ENCODE measurements at places on chromosomes 4 and X.

GRCh38 chrX:154021131-154021611 lies 1.5 kb upstream of the IRAK1 start:
- DNase-seq = peak; percentile 43

DNA sequence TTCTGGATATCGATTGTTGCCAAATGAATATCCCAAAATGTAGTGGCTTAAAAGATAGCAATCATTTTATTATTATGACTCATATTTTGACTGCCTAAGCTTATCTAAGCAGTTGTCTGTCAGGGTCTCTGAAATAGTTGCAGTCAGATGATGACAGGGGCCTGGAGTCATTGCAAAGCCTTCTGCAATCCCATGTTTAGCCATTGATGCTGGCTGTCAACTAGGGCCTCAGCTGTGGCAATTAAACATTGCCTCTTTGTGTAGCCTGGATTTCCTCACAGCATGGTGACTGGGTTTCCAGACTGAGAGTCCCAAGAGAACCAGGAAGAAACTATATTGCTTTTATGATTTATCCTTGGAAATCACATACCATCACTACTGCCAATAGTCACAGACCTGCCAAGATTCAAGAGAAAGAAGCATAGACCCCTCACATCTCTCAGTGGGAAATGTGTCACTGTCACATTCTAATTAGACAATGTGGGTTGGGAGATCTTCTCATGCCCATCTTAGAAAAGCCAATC lies 227.3 kb upstream of the NOCT start:
- no peak for DNase-seq

DNA sequence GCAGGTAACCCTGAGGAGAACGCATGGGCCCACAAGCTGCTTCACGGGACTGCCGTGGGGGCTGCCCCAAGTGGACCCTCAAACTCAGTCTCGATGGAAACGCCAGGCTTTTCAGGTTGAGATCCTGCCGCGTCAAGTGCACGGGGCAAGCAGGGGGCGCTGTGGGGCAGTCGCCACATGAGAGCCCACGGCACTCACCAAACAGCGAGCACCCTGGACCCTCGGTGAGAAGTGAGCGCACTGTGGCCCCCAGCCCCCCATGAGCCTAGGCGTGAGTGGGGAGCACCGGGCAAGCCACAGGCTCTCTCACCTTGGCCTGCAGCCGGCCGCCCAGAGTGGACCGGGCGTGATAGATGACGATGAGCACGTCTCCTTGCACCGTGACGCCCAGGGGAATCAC lies 50.9 kb upstream of the CPLX1 start:
- DNase-seq = peak; percentile 91

DNA sequence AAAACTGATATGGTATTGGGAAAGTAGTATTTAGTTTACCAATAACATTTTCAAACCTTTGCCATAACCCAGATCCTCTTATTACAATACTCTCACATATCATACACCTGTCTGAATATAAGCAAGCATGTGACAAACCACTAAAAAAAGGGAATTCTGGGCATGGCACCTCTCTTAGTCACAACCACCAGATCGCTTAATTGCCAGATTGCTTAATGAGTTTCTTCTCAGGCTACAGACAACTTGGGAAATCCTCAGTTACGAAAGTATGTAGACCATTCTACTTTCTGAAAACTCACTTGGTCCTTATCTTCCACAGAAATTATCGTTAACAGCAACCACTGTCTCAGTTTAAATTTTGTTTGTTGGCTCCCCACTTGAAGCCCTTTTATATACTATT lies 2.1 kb downstream of the NAF1 start:
- no peak for DNase-seq

GRCh38 chr4:139419388-139419914 lies 34.5 kb upstream of the RAB33B start:
- no peak for DNase-seq

- DNase-seq = no peak
Measured at GRCh38 chr4:39574946-39575345, 47.7 kb upstream of the UGDH start.
